ENCODE measurements at places on chromosomes 5 and 9.

GRCh38 chr9:78614892-78615291 is 318.0 kb downstream of the PSAT1 start:
- no peak for DNase-seq

GRCh38 chr5:45101146-45101545 is 292.4 kb downstream of the MRPS30 start:
- no peak for DNase-seq

GRCh38 chr9:36091026-36091953 is 45.2 kb upstream of the GLIPR2 start:
- DNase-seq, result no peak

DNA sequence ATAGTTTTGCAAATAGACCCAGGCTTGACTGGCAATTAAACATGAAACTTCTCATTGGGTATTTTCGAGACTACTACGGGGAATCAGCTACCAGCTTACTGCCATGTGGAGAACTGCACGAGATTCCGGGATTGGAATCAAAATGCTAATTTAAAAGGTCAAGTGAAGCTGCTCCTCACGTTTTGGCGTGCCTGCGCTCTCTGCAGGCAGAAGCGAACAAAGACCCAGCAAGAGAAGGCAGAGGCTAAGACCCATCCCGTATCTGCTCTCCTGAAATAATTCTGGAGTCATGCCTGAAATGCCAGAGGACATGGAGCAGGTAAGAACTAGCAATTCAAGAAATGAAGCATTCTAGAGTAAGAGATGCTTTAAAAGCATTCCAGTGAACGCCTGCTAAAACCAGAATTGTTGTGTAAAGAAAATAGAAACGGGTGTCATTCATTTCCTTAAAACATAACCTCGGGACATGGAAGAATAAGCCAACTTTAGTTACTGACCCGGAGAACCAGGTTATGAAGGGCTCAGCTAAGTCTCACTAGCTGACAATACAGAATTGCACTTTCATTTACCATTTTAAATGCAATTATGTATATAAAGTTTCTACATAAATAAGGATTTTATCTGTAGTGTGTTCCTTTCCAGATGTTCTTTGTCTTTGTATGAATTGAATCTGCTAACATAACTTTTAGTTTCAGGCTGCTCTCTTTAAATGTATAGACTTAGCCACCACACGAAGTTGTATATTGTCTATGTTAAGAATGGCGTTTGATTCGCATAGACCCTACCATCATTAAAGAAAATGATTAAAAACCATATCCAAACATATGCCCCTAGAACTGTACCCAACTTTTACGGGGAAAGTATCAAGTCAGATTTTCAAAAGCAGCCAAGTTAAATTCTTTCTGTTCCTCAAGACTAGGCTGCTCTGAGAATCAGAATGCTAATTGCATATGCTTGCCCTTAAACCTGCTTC is 2.0 kb upstream of the MAT2B start:
- DNase-seq, result peak; percentile 22

DNA sequence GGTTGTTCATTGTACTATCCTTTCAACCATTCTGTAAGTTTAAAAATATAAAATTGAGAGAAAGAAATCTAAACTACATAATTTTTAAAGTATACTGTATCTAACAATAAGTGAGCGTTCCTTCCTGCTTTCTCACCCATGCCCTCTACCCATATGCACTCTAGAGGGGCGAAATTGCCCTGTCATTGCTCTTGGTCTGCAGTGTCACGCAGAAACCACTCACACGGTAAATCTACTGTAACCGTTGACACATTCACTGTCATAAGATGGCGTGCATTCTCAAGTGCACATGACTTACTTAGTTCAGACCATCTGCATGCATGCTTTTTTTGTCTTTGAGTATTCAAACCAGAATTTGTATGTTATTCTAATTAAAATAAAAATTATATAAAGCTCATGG is 55.7 kb upstream of the NIPBL start:
- DNase-seq, result no peak

GRCh38 chr5:136031711-136032110 is 2.9 kb downstream of the TGFBI start:
- no peak for DNase-seq

DNA sequence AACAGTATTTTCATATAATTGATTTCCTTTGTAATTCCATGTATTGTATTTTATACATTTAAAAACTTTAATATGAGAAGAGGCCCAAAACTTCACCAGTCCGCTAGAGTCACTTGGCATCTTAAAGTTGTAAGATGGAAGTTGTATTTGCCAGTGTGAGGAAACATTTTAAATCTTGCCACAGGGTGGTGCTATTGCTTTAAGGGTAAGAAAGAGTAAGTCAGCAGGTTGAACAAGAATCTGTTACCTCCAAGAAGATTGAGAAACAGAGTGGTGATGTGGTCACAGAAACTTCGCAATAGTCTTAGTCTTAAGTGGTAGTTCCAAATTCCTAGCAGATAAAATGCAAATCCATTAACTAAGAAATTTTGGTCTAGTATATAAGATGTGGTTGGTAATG is 39.8 kb upstream of the RANBP6 start:
- DNase-seq, result no peak

GRCh38 chr5:8906303-8906967 is 639.4 kb downstream of the SEMA5A start:
- no peak for DNase-seq

GRCh38 chr5:149285153-149285552 is 13.5 kb downstream of the AFAP1L1 start:
- DNase-seq, result no peak

DNA sequence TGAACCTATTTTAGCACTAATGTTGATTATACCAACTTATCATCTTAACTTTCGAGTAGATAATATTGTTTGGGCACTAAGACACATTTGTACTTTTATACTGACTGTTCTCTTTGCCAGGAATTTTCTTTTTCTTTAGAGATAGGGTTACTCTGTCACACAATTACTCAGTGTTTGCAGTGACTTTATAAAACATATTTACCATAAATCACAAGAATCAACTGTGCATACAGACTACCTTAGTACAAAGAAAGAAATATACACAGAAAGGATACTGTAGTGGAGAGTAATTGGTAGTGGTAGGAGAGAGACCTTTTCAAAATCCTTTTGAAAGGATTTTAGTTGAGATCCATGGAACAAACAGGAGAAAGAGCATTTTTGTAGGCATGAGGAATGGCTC is 40.3 kb downstream of the KIAA1958 start:
- no peak for DNase-seq

- DNase-seq, result no peak
Measured at GRCh38 chr9:72894342-72894741, 58.5 kb downstream of the ALDH1A1 start.

DNA sequence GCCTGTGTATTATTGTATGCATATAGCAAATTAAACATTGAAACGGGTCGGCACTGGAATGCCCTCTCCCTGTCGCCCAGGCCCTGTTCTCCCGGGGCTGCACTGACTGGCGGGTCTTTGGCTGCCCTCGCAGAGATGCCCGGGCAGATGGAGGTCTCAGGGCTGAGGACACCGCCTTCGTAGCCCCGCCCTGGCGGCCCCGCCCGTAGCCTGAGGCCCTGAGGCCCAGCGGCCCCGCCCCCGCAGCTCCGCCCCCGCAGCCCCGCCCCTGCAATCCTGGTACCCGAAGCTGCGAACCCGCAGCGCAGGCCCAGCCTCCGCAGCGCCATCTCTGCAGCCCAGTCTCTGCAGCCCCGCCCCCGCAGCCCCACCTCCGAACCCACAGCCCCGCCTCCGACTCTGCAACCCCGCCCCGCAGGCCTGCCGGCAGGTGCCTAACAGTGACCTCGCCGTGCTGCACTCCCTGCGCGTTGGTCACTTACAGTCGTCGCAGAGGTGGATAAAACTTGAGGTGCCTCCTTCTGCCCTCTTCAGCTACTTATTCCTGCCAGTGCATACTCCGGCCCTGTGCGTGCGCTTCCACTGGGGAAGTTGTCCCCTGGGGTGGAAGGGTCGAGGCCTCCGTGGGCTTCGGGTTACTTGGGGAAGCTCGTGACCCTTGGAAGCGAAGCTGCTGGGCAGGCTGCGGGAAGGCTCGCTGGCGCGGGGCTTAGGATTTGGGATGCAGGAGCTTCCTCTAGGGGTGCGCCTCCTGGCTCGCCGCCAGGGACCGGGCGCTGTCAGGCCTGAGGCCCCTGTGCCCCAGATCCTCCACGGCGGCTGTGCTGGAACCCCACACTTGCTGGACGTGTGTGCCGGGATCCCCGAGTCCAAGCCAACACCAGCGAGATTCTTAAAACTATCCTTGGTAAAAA is 72.3 kb downstream of the ICE1 start:
- DNase-seq, result peak; percentile 79

DNA sequence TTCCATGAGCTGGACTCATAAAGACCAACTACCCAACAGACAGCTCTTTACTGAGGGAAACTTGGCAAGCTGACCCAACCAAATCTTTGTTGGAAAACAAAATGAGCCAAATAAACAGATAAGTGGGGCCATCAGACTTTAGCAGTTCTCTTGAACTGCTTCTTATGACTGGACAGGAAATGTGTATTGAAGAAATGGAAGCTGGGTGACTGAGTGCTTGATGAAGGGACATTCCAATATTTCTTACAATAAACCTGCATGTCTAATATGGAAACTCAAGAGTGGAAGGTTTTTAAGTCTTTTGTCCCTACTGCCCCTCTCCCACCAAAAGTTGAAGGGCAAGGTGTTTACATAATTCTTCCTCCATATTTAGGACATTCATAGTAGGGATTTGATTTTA is 218.8 kb upstream of the NR4A3 start:
- DNase-seq, result no peak

- no peak for DNase-seq
Measured at GRCh38 chr9:107237873-107238272, 45.2 kb upstream of the RAD23B start.

DNA sequence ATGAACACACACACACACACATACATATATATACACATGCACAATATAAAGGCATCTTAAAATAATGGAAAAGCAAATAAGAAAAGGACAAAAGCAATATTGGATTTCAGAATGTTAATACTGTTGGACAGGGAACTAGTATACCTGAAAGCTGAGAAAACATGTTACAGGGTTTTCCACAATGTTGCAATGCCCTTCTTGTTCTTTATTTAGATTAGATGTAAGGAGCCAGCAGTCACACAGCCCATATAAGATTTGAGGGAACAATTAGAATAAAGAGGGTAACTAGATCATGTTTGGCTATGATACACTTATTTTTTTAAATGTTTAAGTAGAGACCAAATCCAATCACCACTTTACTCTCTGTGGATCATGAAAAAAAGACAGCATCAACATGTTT is 61.7 kb downstream of the SH3TC2 start:
- no peak for DNase-seq

DNA sequence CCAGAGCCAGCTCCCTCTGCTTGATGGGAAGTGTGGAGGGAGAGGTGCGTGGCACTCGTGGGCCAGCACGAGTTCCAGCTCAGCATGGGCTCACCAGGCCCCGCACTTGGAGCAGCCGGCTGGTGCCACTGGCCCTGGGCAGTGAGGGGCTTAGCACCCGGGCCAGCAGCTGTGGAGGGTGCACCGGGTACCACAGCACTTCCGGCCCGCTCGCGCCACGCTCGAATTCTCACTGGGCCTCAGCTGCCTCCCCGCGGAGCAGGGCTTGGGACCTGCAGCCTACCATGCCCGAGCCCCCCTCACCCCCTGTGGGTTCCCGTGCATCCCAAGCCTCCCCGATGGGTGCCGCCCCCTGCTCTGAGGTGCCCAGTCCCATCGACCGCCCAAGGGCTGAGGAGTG is 98.4 kb downstream of the DCP2 start:
- DNase-seq, result no peak

GRCh38 chr9:27771803-27772545 is 198.7 kb upstream of the C9orf72 start:
- no peak for DNase-seq

DNA sequence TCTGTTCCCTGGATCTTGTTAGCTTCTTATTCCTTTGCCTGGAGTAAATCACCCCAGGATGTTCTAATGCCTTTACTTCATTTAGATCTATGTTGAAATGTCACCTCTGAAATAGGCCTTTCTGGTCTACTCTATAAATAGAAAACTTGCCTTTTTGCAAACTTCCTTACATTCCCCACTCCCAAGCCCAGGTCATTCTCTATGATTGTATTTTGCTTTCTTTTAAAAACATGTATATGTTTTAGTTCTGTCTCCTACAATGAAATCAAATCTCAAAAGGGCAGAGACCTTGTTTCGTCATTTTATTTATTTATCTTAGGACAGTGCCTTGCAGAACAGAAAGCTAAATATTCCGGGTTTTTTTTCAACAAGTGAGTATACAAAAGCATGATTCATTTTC is 1657.7 kb upstream of the C9orf72 start:
- DNase-seq, result no peak

DNA sequence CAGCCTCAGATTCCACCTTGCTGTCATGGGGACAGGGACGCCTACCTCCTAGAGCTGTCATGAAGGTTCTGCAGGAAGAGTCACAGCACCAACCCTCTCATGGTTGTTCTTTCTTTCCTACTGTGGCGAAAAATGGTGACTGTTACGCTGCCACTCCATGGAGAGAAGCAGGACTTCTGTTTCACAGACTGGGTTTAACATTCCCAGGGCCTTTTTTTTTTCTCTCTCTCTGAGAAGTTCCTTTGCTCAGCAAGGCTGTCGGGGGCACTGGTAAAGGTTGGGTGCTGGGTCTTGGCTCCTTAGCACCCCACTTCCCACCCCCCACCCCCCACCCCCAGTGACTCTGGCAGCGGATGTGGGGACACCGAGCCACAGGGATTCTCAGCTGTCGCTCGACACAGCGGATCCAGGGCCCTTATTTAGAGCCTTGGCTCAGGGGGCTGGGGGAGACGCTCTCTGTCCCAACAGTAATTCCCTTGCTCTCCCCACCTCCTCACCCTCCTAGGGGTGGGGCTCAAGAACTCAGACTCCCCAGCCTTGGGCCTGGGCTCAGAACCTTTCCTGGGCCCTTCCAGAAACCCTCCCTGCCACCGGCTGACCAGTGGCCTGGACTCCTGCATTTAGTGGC is 34.4 kb downstream of the DUSP1 start:
- DNase-seq, result no peak

DNA sequence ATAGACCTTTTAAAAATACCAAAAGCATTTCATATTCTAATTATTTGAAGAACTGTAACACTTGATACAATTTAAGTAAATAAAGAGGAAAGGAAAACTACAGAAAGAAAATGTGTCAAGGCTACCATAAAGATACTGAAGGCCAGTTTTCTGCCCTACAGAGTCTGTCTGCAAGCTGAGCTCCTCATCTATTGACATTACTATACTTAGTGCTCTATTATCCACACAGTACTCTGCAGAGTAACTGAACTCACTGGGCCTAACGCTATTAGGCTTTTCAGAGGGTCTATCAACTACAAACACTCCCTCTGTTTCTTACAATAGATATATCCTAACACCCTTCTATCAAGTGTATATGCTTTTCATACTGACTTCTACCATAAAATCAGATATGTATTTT is 57.1 kb upstream of the SUSD1 start:
- no peak for DNase-seq

GRCh38 chr5:31481531-31482165 is 50.2 kb downstream of the DROSHA start:
- no peak for DNase-seq

- no peak for DNase-seq
Measured at GRCh38 chr5:145825751-145826180, 9.4 kb downstream of the PRELID2 start.

GRCh38 chr9:124001866-124002525 is 9.6 kb upstream of the LHX2 start:
- no peak for DNase-seq
